ENCODE measurements at places on chromosomes 2 and 18.
A peak's percentile ranks its signal among the peaks of the same experiment; 100 is the strongest.

GRCh38 chr2:7013471-7014160 is 96.4 kb downstream of the RNF144A start:
- DNase-seq, result no peak

GRCh38 chr2:37721201-37721560 is 49.7 kb upstream of the CDC42EP3 start:
- DNase-seq, result no peak

GRCh38 chr2:30346471-30347169 is 100.4 kb upstream of the LCLAT1 start:
- DNase-seq, result no peak

GRCh38 chr2:50385349-50385748 is 646.6 kb downstream of the NRXN1 start:
- no peak for DNase-seq

DNA sequence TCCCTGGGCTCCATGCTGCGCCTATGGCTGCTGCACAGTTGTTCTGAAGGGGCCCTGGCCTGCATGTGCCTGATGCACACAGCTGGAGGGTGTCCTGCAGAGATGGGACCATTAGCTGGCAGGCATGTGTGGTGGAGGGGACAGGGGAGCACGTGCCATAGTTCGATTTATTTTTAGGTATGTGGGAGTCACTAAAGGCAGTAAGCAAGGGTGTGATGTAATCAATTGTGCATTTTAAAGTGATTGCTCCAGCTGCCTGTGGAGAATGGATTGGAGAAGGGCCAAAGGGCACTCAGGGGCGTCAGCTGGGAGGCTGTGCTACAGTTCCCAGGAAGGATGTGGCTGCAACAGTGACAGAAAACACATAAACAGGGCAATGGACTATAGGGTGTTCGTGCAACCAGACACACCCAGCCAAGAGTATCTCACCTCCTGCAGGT is 205.1 kb downstream of the ARL4C start:
- no peak for DNase-seq

DNA sequence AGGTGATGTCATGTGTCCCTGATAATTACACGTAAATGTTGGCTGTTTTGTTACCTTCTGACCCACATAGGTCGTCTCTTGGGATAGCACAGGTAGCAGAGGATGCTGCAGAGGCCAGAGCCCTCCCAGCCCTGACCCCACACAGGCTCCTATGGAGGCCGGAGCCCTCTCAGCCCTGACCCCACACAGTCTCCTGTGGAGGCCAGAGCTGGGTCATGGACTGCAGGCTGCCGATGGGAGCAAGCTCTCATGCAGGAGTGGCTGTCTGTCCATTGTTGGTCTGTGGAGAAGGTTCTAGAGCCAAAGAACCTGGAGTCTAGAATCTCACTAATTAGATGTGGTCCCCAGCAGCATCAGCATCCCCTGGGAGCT is 155.5 kb downstream of the LDLRAD4 start:
- no peak for DNase-seq

DNA sequence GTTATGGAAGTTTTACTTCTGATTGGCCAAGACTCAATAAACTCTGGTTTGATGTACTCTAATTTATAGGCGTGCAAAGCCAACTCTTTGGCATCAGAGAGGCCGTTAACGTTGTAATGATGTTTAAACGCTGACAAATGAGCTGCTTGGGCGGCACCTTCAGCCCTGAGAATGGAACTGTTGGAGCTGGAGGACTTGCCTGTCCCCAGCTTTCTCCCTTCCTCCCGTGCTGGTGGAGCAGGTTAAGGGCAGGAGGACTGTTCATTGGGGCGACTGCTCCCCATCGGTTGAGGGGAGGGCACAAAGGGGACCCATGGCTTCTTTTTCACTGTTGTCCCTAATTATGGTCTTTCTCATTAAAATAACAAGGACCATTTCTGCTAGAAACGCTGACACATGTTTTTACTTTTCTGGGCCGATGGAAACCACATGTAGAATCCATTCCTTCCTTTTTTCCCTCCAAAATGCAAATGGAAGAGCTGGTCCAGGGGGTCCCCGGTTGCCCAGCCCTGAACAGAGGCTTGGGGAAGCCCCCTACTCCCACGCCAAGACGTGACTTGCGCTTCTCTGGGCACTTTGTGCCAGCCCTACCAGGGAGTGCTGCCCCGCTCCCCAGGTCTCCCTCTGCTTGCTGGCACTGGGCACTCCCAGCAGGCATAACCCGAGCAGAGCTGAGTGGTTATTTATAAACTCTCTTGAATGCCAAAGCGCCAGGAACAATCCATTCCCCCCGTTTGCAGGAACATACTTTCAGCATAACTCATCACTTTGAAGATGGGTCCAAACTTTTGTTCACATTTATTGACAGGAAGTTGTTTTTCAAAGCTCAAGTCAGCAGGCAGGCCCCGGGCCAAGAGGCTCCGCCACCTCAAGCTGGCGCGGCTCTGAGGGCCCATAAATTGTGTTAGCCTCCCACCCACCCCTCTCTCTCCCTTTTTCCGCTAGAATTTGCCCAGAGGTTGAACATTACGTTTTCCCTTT is 170.1 kb downstream of the ASB1 start:
- DNase-seq, result no peak

DNA sequence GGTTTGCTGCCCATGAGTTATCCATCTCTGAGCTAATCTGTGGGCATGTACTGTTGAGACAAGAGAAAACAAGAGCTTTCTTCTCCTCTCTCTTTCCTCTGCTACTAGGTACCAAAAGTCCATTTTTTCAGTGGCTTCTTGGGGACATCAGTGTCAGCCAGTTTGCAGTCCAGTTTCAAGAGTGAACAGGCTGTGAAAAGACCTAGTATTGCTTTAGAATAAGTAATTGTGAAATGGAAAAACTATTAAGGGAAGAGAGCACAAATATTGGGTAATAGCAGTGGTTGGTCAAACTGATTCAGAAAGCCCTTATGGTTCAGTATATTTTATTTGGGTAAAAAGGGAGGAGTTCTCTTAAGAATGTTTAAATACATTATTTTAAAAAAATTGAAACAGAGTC is 33.0 kb upstream of the MEP1B start:
- no peak for DNase-seq

DNA sequence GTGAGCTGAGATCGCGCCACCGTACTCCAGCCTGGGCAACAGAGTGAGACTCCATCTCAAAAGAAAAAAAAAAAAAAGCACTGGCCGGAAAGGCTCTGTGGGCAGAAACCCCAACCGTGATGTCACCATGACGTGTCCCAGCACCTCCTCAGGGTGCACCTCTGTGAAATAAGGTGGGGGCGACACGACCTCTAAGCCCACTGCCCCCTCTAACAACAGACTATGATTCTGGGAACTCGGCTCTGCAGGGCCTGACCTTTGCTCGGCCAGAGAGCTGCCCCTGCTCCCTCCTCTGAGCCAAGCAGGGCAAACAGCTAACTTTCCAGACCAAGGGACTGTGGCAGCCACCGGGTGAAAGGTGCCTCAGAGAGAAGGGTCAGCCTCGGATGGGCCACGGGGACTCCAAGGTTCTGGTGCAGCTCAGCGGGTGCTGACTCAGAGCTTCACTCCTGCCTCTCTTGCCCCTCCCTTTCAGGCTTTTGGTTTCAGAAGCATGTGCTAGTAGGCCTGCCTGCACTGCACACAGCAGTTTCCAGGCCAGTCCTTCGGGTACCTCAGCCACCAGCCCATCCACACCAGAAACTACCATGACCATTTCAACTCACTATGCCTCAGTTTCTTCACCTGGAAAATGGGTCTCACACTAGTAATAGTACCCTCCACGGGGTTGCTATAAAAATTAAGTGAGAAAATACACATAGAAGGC is 8.0 kb downstream of the TMBIM1 start:
- DNase-seq, result no peak

GRCh38 chr2:239605976-239606375 is 205.2 kb upstream of the HDAC4 start:
- no peak for DNase-seq

GRCh38 chr2:224056889-224057288 is 17.8 kb upstream of the SERPINE2 start:
- DNase-seq, result no peak

DNA sequence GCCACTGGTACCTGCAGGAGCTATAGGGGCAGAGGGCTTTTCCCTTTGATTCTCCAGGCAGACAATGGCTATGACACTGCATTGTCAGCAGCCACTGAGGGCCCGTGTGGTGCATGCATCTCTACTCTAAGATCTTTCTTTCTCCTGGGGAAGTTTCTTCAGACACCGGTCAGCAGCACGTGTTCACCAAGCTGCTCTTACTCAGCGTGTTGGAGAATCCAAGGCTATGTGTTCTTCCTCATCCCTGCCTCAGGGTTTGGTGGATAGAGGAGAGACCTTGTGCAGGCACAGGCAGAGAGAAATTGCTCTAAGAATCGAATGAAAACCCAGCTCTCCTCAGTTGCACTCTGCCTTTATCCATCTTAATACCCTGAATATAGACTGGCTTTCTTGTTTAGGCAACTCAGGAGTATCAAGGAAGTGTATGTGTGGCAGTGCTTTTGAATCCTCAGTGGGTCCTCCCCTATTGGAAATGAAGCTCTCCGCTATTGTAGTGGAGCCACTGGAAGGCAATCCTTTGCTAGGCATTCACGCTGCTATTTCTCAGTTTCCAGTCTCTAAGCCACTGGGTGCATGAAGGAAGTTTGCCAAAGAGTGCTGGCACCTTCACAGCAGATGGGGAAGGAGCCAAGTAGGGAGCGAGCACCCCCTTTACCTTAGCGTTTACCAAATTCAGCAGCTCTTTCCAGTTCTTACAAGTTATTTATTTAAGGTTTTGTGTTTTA is 86.9 kb upstream of the EML6 start:
- no peak for DNase-seq

- no peak for DNase-seq
These were observed 4.5 kb downstream of the B3GNT2 start for GRCh38 chr2:62200291-62200841.

DNA sequence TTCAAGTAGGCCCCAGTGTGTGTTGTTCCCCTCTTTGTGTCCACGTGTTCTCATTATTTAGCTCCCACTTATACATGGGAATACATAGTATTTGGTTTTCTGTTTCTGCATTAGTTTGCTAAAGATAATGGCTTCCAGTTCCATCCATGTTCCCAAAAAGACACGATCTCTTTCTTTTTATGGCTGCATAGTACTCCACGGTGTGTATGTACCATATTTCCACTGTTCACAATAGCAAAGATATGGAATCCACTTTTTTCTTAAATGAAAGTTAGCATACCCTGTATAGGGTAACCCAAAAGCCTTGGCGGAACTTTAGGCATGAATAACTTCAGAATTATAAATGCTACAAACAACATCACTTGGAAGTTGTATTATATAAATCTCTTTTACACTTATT is 83.4 kb upstream of the NDUFV2 start:
- DNase-seq, result no peak

- DNase-seq, result no peak
These were observed 30.7 kb upstream of the HDAC4 start for GRCh38 chr2:239431536-239431935.

DNA sequence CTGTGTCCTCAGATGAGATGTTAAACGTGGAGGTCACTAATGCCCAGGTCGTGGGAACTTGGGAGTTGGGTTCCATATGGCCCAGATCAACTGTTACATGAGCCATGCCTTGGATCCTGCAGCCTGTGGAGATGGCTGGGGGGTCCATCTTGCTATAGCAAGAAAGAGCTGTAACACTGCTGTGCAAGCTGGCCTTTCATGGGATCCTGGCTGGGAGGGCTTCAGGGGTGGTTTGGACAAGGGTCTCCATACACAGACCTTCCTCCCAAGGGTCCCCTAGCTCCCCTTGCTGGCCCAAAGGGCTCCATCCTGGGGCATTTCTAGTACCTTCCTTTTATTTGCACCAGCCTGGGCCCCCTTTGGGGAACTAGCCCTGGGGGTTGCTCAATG is 337.7 kb downstream of the DYSF start:
- no peak for DNase-seq

- DNase-seq, result peak; percentile 87
These were observed at the start of gene FBXO36 for GRCh38 chr2:229922449-229923386. TSS of gene FBXO36 (plus strand) at chr2:229922503. CDS start at chr2:229922514, 11 bp downstream.

- peak; percentile 40 for DNase-seq
These were observed 66.8 kb upstream of the DNER start for GRCh38 chr2:229780856-229781773.

- DNase-seq, result no peak
These were observed 56.1 kb upstream of the ASAP2 start for GRCh38 chr2:9150568-9150900.

DNA sequence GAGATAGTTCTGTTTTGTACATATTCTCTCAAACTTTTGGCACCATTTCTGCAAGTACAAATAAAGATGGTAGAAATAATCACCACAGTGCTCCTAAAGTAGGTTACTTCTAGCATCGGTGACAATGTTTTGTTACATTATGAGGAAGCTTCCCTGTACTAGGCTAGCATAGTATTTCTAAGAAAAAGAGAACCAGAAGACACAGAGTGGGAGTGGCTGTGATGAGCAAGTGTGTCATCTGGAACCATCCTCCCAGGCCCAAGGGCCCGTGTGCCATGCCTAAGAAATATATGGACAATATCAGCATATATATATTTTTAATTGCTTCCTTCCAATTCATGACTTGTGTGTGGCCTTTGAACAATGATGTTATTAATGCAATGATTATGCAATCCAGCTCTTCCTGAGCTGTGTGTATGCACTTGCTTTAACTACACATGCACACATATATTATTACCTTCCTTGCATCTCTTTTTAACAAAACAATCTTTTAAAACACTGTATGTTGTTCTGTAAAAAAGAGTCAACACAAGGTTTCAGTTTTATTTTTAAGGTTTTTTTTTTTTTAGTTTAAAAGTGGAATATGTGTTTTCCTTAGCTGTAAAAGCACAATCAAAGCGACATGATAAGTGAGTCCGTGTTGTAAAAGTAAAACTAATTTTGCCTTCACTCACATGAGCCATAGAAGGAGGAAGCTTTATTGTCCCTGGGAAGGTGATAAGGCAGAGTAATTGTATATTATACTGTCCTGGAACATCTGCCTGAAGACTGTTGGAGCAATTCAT is 303.9 kb downstream of the ZNF407 start:
- DNase-seq, result no peak

DNA sequence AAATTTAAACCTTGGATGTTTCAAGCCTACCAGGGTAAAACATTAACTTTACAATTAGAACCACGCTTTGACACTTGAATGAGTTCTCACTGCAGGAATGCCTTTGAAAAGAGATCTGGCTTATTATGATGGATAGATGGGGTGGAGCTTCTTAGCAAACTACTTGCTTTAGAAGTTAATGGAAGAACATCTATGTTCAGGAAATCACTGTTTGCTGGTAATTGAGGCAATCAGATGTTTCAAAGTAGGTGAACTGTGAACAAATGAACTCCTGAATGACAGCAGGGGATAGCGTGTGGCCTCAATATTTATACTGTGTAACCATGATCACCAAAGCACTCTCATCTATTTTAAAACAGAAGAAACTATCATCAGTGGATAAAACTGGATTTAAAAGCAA is 383.6 kb downstream of the PIK3C3 start:
- no peak for DNase-seq

GRCh38 chr2:176944998-176945397 is 267.6 kb upstream of the HNRNPA3 start:
- no peak for DNase-seq

DNA sequence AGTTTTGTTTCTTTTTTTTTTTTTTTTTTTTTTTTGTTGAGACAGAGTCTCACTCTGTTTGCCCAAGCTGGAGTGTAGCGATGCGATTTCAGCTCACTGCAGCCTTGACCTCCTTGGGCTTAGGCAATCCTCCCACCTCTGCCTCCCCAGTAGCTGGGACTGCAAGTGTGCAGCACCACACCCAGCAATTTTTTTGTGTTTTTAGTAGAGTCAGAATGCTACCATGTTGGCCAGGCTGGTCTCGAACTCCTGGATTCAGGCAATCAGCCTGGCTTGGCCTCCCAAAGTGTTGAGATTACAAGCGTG is 8.2 kb downstream of the ITGA6 start:
- no peak for DNase-seq
